ENCODE measurements at places on chromosomes 6 and 20.

- DNase-seq = peak; percentile 44
Observed at GRCh38 chr6:70221025-70221714, 81.7 kb downstream of the COL9A1 start.

DNA sequence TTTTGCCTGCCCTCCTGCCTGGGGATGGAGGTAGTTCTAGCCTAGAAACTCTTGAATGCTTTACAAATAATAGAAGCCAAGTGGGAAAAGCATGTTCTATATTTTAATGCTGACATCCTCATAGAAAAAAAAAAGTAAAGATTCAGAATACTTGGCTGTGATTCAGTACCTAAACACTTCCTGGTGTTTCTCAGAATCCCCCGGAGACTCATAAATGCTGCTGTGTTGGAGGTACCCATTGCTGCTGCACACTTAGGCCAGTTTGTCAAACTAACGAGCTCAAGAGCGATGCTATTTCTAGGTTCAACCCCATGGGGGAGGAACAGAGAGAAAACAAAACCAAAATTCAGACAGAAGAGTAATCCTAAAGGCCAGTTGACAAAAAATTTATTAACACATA lies 38.8 kb upstream of the ZFP64 start:
- DNase-seq = no peak

DNA sequence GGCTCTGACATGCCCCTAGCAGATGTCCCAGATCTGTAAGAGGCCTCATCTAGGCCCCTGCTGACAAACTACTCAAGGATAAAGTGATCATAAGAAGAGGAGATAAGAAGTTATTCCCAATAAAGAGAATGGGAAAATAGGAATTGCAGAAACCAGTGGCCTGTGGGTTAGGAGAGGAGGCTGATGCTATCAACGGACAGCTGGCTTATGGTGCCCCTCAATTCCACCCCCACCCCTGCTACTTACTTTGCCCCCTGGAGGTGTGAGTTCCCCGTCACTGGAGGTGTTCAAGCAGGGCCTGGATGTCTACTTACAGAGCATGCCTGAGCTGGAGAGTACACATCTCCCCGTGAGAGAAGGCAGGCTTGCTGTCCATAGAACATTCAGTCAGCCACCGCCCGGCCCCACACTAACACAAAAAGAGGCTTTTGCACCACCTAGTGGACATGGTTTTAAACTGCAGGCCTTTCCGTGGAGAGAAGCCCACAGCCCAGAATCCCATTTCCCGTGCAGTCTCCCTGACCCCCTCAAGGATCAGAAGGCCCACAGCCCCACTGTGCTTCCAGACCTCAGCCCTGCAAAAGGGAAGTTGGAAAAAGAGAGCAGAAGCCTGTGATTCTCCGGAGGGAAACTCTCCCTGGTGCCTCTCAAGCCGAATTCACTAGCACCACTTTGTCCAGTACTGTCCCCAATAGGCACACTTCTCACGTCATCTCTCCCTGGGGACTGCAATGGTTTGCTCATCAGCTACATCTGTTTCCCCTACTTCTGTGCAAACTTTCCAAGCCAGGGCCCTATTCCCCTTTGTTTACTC lies 23.8 kb upstream of the BNIP5 start:
- DNase-seq = peak; percentile 77

DNA sequence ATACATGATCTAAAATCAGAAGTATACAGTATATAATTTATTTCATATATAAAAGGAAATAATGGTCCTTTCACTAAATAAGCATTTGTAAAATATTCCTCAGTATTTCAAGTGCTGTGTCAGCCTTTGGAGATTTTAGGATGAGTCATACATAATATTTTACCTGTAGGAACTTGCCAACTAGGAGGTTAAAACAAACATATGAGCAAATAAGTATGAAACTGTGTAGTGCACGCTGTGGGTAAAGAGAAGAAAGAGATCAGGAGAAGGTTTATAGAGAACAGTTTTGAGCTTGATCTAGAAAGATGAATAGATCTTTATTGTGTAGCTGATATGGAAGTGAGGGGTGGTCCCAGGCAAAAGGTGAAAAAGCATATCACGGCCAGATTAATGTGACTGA lies 169.9 kb upstream of the RNF217 start:
- DNase-seq = no peak

GRCh38 chr6:44667226-44667625 lies 279.7 kb downstream of the CDC5L start:
- no peak for DNase-seq

- no peak for DNase-seq
Observed at GRCh38 chr20:53299831-53300230, 293.8 kb downstream of the ZNF217 start.

GRCh38 chr6:148274809-148275208 lies 67.8 kb upstream of the SASH1 start:
- peak; percentile 48 for DNase-seq

- DNase-seq = peak; percentile 66
Observed at GRCh38 chr6:148530394-148530953, 187.8 kb downstream of the SASH1 start.

DNA sequence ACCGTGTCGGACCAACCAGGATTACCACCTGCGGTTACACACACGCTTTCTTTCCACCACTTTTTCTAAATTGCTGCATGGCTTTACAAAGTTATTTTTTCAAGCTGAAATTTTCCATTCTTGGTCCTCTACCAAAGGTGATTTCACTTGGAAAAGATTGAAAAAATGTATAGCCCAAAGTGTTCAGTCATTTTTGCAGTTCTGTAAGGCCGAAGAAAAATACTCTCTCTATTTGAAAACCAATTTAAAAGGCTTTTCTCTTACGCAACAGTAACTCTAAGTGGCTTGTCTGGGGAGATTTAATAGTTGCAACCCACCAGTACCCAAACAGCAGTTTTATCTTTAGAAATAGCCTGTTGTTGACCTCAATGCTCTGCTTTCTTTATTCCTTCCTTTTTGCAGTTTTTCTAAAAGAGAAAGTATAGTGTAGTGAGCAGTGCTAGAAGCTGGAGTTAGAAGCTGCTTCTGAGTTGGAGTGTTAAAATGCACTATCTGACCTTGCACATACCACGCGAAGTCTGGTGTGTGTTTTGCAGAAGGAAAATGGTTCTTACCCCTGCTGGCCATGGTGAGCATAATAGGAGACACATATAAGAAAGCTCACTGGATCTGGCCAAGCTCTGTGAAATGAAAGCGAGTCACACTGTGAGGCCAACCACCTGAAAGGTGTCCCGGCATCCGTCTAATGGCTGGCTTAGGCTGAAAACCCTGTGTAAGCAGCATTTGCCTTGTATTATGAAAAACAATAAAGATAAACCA lies 271.6 kb upstream of the PRND start:
- DNase-seq = no peak

- DNase-seq = no peak
Observed at GRCh38 chr20:25553819-25554296, 31.5 kb downstream of the NINL start.

GRCh38 chr6:34200340-34200971 lies 36.2 kb upstream of the HMGA1 start:
- no peak for DNase-seq

GRCh38 chr6:42010185-42010891 lies 40.0 kb upstream of the TAF8 start:
- no peak for DNase-seq

DNA sequence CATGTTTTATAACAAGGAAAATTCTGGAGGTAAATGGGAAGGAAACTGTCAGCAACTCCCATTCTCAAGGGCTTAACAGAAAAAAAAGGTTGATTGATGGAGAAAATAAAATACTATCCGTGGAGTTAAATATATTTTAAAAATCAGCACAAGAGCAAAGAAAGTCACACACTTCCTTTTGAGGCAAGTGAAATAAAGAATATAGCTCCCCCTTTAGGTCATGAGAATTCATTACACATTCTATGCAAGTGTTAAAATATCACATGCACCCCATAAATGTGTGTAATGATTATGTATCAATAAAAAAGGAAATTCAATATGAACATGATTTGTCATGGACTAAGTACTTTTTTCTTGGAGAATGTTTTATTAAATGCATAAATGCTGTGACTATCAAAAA lies 349.2 kb downstream of the TPBG start:
- no peak for DNase-seq

- DNase-seq = no peak
Observed at GRCh38 chr6:105838171-105838570, 248.0 kb upstream of the PRDM1 start.

- no peak for DNase-seq
Observed at GRCh38 chr6:91569071-91569470, 982.2 kb upstream of the MAP3K7 start.

GRCh38 chr20:62900692-62901584 lies 25.4 kb downstream of the DIDO1 start:
- DNase-seq = no peak

GRCh38 chr20:58131151-58131550 lies 97.3 kb downstream of the ANKRD60 start:
- DNase-seq = peak; percentile 2

Measured in midbrain (tissue), 1 donor.